ENCODE measurements at places on chromosomes 13 and 19.

GRCh38 chr13:49759503-49759902 lies 33.0 kb downstream of the KPNA3 start:
- no peak for DNase-seq

GRCh38 chr19:5753743-5754142 lies 30.8 kb downstream of the PRR22 start:
- DNase-seq, result no peak

- DNase-seq, result no peak
Observed at GRCh38 chr13:97223037-97223710, 1.0 kb downstream of the MBNL2 start.

DNA sequence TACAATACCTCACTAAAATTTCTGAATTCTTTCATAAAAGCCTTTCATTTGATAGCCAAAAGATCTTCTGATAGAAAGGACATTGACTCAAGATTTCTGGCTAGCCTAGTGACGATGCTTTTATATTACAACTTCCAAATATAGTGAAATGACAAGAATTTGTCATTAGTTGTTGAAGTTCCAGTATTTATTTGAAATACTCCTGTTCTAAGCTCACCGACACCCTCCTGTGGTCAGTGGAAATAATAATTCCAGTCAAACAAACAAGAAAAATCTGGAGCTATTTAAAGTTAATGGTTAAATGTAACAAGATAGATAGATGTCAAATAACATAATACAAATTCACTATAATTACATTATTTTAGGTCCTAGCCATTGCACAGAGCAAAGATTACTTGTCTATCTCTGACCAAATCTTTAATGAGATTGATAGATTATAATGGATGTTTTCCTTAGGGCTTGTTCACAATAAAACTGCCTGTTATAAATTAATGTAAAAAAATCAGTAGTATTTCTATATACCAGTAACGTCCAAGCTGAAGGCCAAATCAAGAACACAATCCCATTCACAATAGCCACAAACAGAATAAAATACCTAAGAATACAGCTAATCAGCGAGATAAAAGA lies 195.5 kb downstream of the RGCC start:
- peak; percentile 33 for DNase-seq

- DNase-seq, result no peak
Observed at GRCh38 chr19:11421371-11422098, 2.4 kb upstream of the RGL3 start.

DNA sequence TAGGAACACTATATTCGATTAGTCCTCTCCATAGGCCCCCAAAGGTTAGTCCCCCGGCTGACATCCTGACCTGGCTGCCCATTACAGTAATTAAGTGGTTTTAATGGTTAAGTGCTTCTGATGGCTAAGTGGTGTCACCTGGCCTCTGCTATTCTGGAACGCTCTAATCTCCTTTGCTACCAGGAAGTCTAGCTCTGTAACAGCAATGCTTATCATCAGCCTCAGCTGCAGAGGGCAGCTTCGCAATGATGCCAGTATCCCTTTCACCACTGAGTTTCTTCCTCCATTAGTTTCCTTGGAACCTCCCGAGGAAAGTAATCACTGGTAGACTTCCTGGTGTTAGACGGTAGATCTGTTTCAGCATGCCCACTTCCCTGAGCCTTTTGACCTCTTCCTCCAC lies 8.6 kb upstream of the RNF6 start:
- DNase-seq, result no peak

DNA sequence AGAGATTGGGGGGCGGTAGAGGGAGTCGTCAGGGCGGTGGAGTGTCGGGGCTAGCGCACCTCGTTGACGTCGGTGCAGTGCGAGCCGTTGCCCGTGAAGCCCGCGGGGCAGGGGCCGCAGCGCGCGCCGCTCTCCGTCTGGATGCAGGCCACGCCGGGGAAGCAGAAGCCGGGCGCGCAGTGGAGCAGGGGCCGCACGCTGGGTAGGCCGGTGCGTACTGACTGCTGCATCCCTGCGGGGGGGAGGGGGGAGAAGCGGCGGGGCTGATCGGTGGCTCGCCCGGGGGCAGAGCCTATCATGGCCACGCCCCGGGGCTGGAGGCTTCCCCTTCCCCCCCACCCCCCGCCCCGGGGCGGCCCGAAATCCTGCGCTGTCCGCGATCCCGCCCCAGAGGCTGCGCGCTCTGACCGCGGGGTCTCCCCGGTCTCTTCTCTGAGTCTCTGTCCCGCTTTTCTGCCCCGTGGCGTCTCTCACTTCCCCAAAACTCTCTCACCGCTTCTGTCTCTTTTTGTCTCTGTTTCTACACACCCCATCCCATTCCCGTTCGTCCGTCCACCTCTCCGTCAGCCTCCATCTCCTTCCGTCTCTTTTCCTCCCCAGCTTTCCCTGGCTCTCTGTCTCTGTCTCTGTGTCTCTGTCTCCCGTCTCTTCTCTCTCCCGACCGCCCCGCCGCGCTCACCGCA lies 1.1 kb downstream of the COMP start:
- DNase-seq, result no peak

DNA sequence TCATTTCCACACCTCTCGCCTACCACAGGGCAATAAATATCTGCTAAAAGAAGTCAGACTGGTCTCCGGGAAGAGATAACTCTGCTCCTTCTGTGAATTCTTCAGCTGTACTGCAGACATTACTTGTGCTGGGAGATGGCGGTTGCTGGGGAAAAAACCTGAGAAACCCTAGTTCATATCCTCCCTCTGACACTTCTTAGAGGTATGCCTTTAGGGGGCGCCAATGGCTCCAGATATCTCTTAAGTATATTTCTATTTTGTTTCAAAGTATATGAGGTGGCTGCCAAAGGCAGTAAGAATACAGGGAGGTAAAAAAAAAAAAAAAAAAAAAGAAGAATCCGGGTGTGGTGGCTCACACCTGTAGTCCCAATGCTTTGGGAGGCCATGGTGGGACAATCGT lies 175.2 kb downstream of the PAN3 start:
- no peak for DNase-seq

- peak; percentile 51 for DNase-seq
Observed at GRCh38 chr13:74325106-74325505, 190.9 kb upstream of the KLF12 start.

- no peak for DNase-seq
Observed at GRCh38 chr13:44283600-44283999, 90.0 kb upstream of the SERP2 start.

- no peak for DNase-seq
Observed at GRCh38 chr19:11435833-11436313, 438 bp downstream of the PRKCSH start.

GRCh38 chr13:20716951-20717350 lies 13.5 kb downstream of the IL17D start:
- DNase-seq, result no peak

- peak; percentile 88 for DNase-seq
Observed at GRCh38 chr19:45423589-45424190, at the start of gene ERCC1. ERCC1 (minus strand) TSS chr19:45423917; CDS start chr19:45423374, 543 bp downstream.

GRCh38 chr19:49272204-49272603 lies 52.8 kb downstream of the SLC6A16 start:
- peak; percentile 27 for DNase-seq

DNA sequence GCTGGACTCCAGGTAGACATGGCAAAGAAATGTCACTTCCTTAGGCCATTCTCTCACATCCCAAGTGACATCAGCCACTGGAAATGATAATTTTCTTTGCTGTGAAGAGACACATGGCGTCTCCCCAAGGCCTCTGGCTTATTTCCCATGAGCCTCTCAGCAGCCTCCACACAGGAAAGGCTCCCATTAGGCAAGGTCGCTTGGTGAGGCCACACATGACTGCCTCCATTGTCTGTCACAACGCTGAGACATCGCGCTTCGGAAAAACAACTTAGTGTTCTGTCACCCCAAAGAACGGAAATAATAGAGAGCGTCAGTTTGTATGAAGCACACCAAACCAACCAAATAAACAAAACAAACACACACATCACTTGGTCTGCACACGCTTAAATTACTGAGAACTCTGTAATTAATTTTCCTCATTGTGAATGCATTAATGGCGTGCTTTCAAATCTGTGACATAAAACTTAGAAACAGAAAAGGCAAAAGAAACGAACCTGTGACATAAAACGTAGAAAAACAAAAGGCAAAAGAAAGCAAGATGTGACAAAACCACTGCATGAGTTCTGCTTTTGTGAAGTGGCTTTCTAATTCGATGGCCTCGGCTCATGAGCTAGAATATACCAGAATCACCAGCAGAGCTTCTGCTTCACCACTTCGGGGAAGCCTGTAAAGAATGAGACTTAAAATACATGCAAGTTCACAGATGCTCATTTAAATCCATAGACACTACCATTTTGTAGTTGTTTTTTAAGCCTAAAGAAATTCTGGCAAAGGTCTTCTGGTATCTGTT lies 404.2 kb upstream of the SGCG start:
- no peak for DNase-seq

GRCh38 chr13:113145911-113146598 lies 12.4 kb upstream of the PROZ start:
- DNase-seq, result no peak

- DNase-seq, result no peak
Observed at GRCh38 chr13:99379856-99380801, 72.9 kb upstream of the GPR183 start.

GRCh38 chr19:44740351-44740824 lies 8.1 kb upstream of the BCL3 start:
- no peak for DNase-seq

DNA sequence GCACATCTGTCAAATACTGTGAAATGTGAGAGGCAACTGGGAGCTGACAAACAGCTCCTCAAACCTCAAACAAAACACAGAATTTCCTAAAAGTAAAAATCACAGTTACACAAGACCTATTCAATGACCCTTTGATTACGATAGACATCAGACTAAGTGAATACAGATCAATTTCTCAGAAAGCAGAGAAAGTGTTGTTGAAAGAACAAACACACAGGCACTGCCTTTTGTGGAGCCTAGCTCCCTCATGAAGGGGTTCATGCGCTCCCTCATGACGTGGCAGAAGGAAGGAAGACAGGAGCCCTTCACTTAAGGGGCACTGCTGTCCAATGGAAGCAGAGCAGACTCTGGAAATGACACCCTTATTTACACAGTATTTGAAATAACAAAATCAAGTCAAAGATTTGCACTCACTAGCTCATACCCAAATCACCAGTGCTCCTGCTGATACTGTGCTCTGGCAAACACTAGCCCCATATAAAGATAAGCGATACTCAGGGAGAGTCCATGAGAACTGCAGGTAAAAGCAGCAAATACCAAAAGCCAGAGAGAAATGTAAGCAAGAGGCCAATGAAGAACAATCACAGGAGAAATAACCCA lies 144.9 kb downstream of the KLF12 start:
- no peak for DNase-seq

DNA sequence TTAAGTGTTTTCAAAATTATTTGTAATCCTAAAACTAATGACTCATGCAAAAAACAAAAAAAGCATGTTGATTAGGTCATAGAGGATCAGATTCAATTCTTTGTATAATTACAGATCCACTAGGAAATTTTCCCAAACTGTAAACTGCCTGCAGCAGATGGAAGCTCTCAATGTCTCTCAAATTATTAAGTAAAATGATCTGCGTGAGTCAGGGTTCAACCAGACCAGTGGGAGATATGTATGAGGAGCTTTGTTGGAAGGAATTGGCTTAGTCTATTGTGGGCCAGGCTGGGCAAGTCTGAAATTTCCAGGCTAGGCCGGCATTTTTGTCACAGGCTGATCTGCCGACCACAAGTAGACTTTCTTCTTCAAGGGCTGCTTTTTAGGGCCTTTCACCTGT lies 14.4 kb upstream of the SACS start:
- no peak for DNase-seq

GRCh38 chr13:76837801-76838200 lies 48.4 kb downstream of the KCTD12 start:
- no peak for DNase-seq

- DNase-seq, result no peak
Observed at GRCh38 chr13:108460043-108460442, 169.4 kb upstream of the MYO16 start.

DNA sequence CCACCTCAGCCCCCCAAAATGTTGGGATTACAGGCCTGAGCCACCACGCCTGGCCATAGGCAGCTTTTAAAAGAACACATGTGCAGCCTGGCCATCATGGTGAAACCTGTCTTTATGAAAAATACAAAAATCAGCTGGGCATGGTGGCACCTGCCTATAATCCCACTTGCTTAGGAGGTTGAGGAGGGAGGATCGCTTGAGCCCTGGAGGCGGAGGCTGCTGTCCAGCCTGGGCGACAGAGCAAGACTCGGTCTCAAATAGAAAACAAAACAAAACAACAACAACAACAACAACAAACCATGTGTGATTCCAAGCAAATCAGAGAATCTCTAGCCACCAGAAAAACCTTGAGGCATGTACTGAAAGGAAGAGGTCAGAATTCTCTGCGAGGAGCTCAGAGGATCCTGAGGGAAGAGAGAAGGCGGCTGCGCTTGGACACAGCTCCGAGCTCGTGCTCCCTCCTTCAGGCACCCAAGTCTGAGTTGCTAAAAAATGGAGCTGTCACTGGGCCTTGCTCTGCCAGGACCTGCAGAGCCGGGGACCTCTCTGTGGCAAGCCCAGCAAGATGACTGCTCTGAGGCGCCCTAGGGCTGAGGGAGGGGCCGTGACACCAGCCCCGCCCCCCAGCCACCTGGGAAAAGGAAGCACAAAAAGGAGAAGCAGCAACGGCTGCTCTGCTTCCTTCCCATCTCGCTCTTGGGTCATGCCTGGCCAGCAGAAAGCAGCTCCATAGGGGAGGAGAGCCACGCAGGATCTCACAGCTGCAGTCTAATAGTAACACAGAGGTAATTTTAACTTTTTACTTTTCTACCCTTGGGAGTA lies at the start of gene ARL11:
ARL11 (plus strand) TSS at position 677 of the 822 bp plus-strand sequence. CDS start 1,941 bp downstream, outside the sequence.
- no peak for DNase-seq

DNA sequence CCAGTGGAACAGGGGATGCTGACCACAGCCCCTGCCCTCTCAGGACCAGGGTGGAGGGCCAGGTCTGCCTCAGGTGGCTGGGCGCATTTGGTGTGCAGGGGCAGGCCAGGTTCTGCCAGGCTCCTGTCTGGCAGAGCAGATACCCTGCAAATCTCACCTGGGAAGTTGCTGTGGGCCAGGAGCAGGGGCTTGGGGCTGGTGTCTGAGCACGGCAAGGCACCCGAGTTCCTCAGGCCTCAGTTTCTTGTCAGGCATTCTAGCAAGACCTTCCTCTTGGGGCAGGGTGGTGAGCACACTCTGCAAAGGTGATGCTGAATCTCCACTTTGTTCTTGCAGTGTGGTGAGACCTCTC lies 1.1 kb downstream of the CRTC1 start:
- DNase-seq, result no peak

GRCh38 chr13:36101157-36101556 lies 30.0 kb downstream of the DCLK1 start:
- no peak for DNase-seq

- no peak for DNase-seq
Observed at GRCh38 chr13:74596691-74597090, 462.5 kb upstream of the KLF12 start.

GRCh38 chr19:35236638-35237400 lies 8.3 kb upstream of the FAM187B start:
- no peak for DNase-seq

GRCh38 chr13:32676242-32676641 lies 90.0 kb downstream of the PDS5B start:
- no peak for DNase-seq

Data from GM04504 (cell line).